ENCODE measurements at places on chromosomes 1 and 21.

DNA sequence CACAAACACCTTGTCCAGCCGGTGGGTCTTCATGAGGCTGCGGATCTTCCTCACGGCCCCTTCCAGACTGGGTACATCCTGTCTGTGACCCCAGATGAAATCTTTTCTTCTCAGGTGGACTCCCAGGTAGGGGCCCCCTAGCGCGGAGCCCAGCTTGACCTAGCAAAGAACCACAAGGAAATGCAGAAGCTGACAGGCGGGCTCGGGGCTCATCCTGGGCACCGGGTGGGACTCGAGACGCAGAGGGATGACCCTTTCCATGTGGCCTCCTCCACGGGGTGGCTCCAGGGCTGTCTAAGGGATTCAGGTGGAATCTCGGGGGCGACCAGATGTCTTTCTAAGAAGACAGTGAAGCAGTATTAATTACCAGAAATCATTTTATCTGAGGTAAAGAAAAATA, 17.8 kb downstream of the POFUT2 start:
- DNase-seq = no peak

GRCh38 chr21:25307489-25307888, 299.8 kb downstream of the MRPL39 start:
- DNase-seq = no peak

DNA sequence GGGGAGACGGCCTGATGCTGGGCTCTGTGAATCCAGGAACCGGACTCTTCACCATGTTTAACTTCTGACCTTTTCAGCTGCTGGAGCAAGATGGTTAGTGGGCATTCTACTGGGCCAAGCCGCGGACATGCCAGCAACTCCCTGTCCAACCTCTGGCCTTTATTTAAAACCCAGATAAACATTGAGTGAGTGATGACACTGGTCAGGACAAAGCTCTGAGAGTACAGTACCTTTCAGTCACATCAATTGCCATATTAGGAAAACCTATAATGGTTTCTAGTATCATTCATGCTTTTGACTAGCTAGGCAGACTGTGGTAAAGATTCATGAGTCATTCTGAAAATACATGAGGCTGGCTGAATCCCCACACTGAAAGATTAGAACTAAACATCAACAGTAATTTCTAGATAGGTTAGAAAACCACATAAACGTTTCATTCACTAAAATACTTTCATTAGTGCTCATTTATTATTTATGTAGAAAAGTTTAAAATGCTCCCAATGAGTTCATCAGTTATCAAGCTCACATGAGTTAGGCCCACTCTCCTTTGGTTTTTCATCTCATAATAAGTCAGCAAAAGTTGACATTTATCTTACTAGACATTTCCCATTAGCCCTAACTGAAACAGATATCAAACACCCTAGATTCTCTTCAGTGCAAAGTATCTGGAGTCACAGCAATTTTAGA, 7.1 kb upstream of the ACTA1 start:
- no peak for DNase-seq

DNA sequence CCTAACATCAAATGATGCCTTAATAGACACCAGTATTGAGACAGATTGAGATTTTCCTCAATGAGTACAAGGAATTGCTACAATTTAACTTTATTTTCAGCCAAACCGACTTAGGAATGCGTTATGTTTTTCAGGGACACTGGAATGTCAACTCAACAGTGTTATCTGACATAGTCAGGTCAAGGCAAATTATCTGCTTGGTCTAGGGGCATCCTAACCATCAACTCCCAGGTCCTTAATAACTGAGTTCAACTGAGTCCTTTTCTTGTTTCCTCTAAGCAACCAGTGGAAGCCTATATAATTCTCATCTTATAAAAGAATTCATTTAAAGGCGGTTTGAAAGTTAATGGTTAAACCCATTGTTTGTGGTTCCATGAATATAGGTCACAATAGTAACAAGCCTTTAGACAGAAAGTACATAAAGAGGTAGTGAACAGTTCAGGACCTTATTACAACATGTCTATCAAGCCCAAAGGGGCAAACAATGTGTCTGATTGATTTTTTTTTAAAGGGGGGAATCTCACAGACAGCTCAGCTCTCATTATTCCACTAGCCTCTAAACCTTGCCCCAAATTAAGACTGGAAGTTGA, 32.3 kb upstream of the NR5A2 start:
- DNase-seq = no peak

- no peak for DNase-seq
These were observed 577.3 kb upstream of the ZP4 start for GRCh38 chr1:238468068-238468467.

- no peak for DNase-seq
These were observed 28.6 kb downstream of the PTPRU start for GRCh38 chr1:29264773-29265389.
